GM04503 (cell line): ENCODE measurements at places on chromosomes 7 and 10.

DNA sequence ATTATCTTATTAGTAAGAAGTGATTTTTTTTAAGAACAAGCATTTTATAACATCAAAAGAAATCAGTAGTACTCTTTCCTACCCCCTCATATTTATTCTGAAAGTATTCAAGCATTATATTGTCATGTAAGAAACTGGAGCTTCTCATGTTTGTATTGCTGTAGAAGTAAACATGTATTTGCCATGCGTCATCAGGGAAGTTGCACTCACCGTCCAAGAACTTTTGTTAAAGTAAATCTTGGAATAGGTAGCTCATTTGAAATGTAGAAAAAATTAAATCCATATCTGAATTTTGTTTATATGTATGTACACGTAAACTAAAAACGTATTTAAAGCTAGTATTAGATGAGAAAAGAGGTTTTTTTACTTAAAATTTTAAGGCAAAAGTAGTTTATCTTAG, 96.8 kb downstream of the PTEN start:
- no peak for DNase-seq

DNA sequence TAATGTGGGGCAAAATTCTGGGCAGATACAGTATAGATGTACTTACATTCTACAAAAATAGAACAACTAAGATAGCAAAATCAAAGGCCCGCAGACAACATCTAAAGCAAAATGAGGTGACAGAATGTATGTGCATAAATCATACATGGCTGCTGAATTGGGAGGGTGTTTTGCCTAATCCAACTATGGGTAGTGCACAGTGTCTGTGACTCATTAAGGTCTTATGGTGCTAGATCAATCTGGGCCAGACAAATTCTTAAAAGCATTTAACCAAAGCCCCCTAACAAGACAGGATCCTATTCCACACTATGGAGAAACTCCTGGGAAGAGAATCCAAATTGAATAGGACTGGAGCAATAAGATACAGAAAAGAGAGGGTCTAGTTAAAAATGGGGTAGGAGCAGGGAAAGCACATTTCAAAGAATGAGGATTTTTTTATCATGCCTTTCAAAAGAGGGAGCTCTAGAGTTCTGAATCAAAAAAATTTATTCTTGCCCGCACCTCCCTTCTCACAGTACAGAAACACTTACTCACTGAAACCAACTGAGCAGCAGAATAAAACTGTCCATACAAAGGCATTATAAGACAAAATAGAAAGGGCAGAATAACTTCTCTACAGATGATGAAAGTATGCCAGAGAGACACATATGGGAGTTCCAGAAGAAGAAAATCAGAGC, 181.3 kb downstream of the RNLS start:
- no peak for DNase-seq

GRCh38 chr10:12928571-12928970, 72.9 kb downstream of the CCDC3 start:
- DNase-seq: no peak

DNA sequence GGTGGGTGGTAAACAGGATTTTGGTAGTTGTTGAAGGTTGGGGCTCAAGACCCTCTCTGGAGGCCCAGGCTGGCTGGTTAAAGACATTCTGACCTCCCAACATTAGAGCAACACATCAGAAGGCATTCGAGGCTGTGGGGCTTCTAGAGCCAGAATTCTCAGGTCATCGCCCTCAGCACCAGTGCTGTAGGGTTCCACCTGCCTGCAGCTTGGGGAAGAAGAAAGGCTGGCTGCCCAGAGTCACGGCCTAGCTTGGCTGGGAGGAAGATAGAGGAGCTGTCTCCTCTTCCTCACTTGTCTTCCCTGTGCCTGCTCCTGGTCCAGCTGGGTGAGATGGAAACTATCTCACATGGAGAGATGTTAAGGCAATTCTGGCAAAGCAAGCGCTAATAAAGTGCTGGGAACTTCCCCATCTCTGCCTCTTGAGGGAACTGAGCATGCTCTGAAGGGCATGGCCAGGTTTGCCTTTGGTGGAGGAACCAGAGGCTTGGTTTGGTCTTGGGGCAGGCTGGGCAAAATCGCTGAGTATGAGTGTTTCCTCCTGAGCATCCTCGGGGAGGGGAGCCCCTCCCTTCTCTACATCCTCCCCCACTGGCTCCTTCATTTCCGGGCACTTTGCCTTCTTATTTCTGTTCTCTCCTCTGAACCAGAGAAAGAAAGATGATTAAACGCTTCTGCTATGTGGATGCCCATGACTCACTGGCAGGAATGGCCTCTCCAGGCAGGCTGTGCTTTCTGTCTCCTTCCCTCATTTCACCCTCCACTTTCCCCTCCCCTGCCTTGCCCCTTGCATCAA, 509.0 kb upstream of the PODXL start:
- peak; percentile 94 for DNase-seq

- no peak for DNase-seq
These were observed 482.1 kb downstream of the RPS24 start for GRCh38 chr10:78515873-78516153.

DNA sequence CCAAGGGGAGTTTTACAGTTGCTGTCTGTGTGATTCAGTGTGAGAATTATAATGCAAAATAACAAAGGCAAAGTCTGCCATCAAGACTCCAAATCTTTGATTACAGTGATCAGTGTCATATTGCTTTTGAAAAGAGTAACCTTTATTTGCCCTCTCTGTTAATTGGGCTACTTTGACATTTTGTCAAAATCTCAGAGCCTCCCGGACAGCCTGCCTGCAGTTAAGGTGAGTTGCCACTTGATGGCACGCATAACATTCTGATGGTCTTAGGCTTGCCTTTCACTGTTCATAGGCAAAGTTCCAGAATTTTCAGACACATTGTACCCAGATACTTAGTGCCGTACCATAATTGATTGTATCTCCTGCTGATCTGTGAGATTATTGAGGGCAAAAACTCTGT, 253.5 kb downstream of the ABCA13 start:
- DNase-seq: no peak
